T follicular helper cell (primary cell): ENCODE measurements at places on chromosomes 1 and 21.

DNA sequence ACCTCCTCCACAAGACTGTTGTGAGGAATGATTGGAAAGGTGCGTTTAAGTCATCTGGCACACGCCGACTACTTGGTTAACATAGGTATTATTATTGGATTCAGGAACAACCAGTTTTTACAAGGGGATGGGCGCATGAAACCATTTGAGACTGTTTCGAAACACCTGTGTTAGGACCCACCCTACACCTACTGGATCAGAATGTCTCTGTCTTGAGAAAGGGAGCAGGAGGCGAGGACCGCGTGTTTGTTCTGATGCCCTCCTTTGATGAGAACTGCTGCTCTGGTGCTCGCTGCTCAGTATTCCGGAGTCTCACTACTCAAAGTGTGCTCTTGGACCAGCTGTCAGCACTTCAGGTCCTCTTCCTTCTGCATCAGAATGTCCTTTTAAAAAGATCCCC, 7.3 kb downstream of the H6PD start:
- no peak for DNase-seq

- DNase-seq = no peak
Measured at GRCh38 chr1:232333419-232333767, 296.5 kb downstream of the SIPA1L2 start.

DNA sequence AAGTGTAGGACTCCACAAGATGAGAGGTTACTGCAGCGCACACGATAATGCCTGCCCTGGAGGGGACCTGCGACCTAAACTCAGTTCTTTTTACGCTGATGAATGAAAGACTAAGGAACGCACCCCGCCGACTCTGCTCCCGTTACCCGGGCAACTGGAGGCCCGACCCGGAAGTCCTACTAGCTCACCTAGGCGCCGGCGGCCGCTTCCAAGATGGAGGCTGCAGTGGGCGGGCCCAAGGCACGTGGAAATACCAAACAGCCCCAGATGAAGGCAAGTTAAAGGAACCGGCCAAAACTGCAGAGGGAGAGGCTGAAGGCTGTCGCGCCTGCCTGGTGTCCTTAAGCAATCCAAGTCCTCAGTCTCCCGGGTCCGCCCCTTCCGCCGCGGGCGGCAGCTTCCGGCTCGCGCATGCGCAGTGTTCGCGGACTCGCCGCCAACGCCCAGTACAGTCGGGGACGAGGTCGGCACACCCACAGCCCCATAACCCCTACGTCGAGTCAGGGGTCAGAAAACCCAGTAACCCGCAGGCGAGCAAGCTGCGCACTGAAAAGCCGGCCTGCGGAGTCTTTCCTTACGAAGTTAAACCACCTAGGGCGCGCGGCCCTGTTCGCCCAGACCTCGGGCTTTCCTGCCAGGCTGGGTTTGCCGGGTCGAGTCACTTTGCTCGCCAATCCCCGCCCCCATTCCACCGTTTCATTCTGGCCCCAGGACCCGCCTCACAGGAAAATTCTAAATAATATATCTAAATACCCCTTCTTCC, at the start of gene SETD4:
SETD4 (minus strand) TSS at position 368 of the 763 bp plus-strand sequence. CDS start 1,638 bp downstream, outside the sequence.
- DNase-seq = peak; percentile 84

DNA sequence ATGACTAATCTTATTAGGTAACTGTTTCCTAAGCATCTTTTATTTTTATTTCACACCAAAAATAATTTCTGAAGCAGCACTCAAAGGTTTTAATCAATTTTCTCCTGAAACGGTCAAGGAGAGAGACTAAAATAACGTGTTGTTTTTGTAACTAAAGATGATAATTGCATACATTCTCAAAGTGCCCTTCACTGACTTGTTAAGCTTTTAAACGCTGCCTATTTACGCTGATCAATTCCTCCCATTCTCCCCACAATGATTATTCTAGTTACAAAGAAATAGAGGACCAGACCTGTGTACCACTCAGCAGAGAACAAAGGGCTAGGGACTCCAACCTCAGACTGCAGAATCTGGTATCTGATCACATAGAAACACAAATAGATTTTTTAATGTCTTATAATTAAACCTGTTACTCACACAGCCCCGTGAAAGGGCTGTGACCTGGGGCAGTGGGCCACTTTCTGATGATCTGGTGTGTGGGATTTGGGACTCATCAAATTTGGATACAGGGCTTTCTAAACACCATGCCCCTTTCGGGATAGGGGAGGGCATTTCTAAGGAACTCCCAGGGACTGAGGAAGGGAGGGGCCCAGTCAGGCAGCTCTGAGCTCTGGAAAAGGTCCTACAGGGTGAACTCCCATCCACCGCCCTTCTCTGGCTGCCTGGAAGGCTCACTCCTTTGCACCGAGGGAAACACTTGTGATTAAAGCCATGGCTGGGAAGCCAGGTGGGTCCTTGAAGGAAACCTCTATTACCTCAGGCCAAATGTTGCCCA, 65.2 kb downstream of the BCAR3 start:
- DNase-seq = no peak

DNA sequence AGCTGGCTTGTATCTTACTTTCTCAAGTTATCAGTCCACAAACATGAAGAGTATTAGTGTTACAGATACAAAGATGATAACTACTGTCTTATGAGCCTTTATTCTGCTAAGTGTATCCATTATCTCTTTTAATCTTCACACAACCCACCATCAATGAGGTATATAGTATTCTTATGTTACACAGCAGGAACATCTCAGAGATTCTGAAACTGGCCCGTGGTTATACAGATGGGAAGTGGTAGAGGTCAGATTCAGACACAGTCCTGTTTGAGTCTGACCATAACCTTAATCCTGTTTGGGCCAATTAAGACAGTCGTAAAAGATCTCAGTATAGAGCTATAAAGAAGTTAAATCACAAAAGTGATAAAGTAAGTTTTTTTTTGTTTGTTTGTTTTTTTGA, 5.1 kb upstream of the TMEM269 start:
- no peak for DNase-seq

GRCh38 chr1:70963374-70963773, 84.2 kb downstream of the PTGER3 start:
- no peak for DNase-seq

GRCh38 chr1:27403065-27403726, 10.8 kb downstream of the GPR3 start:
- DNase-seq = no peak

GRCh38 chr1:94130851-94131595, 10.1 kb upstream of the ABCA4 start:
- no peak for DNase-seq
